ENCODE measurements at places on chromosomes 12 and 14.

DNA sequence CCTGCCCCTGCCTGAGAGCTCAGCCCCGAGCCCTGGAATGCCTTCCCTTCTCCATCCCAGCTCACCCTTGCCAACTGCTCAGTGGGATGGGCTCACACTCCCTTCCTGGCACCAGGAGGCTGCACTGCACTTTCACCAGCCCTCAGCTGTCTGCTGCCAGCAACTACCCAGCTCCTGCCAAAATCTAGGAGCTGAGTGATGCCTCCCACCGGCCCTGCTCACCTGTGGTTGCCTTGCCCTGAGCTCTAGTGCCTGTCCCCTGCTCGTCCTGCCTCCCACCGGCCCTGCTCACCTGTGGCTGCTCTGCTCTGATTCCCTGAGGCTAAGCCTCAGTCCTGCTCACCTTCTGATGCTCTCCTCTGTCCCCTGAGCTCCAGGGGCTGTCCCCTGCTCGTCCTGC is 119.8 kb downstream of the TMEM121 start:
- no peak for DNase-seq

DNA sequence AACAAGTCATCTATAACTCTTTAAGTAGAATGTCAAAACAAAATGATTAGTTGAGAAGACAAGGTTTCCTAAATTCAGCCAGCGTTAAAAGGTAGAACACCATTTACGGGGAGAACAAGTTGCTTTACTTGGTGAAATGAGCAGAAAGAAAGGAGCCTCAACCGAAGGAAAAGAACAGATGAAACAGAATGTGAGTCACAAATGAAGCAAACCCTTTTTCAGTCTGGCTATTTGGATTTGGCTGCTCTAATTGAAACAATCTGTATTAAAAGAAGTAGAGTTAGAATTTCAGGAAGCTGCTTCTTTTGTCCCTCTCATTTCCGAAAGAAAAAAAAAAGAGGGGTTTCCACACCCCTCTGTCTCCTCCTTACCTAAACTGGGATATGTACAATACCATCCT is 34.6 kb downstream of the CEP128 start:
- no peak for DNase-seq

GRCh38 chr12:71038960-71039359 is 118.4 kb upstream of the PTPRR start:
- DNase-seq, result no peak

DNA sequence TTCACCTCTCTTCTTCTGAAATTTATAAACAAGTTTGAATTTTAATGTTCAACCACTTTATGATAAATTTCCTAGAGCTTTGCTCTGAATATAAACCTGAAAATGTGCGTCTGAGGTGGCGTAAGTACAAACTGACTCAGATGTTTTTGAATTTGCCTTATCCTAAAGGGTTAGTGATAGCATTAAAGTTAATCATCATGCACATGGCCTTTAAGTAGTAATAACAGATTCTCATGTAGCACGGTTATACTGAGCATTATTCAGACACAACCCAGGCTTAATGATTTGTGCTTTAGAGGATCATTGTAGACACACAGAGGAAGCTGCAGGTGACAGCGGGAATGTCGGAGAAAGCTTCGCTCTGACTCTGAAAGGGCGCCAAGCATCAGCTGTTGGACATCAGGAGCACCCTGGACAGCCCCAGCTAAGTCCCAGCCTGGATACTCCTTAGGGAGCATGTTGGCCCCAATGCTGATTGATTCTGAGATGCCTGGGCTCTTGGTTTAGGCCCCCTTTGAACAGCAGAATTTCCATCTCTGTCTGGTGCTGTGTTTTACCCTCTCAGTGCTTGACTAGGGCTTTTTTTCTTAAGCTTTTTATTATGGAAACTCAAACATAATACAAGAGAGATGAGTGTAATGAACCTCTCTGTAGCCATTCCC is 91.1 kb downstream of the PLXNC1 start:
- no peak for DNase-seq

- DNase-seq, result peak; percentile 53
These were observed 2.8 kb downstream of the PIANP start for GRCh38 chr12:6697584-6698351.

- DNase-seq, result no peak
These were observed 717.3 kb downstream of the TRHDE start for GRCh38 chr12:72989458-72989947.

DNA sequence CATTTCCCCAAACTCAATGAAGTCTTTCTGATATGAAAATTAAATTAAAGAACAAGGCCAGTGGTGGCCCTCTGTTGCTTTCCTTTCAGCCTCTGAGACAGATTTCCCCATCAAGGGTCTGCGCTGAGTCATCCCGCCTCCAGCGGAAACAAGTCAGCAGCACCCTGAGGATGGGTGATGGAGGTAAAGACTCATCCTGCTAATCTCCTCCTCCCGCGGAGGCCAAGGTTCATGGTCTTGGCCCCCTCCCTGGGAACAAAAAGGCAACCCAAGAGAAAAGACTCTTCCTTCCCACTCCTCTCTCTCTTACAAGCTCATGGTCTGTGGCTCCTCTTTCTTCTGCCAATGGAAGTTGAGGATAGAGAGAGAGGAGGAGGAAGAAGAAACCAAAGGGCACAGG is 9.0 kb upstream of the NUMB start:
- DNase-seq, result no peak

- DNase-seq, result no peak
These were observed 504.6 kb downstream of the ALG10 start for GRCh38 chr12:34526946-34527345.

GRCh38 chr14:32476532-32476931 is 147.4 kb downstream of the AKAP6 start:
- DNase-seq, result no peak

DNA sequence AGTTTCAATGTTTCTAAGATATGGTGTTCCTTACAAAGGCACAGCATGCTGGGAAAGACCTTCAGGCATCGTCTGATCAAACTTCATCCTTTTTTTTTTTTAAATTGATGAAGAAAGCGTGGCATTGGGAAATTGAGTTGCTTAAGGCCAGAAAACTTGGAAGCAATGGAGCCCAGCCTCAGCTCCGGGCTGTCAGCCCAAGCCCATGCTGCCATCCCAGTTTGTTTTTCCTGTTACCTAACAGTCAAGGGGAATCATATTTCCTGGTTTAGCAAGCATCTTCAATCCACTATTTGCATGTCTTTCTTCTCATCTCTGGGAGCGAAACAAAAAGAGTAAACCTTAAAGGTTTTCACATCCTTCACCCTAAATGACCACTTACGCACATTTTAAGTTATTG is 200.2 kb downstream of the CHST11 start:
- no peak for DNase-seq

DNA sequence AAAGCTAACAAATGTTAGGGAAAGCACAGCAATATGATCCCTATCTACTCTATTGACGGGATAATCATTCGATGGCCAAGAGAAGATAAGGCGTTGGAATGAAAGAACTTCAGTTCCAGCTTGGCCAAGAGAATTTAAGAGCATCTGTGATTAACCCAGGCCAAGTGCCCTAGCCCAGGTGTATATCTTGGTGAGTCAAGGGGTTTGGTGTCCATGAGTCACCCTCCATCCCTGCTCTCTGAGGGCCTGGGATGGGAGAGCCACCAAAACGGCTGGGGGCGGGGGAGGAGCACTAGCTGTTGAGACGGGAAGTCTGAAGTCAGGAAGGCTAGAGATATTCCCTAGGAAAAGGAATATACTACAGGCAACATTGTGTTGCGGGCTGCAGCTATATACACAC is 13.0 kb downstream of the TBPL2 start:
- DNase-seq, result no peak

GRCh38 chr12:62931477-62931876 is 3.5 kb downstream of the PPM1H start:
- no peak for DNase-seq

GRCh38 chr14:67335781-67336180 is 23.8 kb downstream of the ATP6V1D start:
- DNase-seq, result no peak

- DNase-seq, result no peak
These were observed 57.0 kb downstream of the NT5DC3 start for GRCh38 chr12:103783744-103784664.

- DNase-seq, result no peak
These were observed 20.0 kb upstream of the STAC3 start for GRCh38 chr12:57270966-57271470.

GRCh38 chr14:87014856-87015255 is 978.1 kb downstream of the GALC start:
- no peak for DNase-seq

DNA sequence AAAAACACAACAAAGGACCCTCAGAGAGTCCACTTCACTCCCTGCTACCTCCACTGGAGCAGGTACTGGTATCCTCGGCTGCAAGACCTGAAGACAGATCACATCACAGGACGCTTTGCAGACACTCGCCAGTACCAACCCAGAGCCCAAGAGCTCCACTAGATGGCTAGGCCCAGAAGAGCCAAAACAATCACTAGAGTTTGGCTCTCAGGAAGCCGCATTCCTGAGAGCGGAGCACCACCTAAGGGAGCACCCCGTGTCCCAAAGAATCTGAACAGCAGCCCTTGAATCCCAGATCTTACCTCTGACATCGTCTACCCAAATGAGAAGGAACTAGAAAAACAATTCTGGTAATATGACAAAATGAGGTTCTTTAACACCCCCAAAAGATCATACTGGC is 399.8 kb downstream of the RAD51B start:
- no peak for DNase-seq

GRCh38 chr12:57611108-57611826 is at the start of gene ARHGEF25:
Gene ARHGEF25, plus strand, starts transcription at chr12:57611435. Its CDS starts 460 bp downstream, at chr12:57611895.
- peak; percentile 73 for DNase-seq

- DNase-seq, result no peak
These were observed 223.7 kb downstream of the CHST11 start for GRCh38 chr12:104680491-104680890.

DNA sequence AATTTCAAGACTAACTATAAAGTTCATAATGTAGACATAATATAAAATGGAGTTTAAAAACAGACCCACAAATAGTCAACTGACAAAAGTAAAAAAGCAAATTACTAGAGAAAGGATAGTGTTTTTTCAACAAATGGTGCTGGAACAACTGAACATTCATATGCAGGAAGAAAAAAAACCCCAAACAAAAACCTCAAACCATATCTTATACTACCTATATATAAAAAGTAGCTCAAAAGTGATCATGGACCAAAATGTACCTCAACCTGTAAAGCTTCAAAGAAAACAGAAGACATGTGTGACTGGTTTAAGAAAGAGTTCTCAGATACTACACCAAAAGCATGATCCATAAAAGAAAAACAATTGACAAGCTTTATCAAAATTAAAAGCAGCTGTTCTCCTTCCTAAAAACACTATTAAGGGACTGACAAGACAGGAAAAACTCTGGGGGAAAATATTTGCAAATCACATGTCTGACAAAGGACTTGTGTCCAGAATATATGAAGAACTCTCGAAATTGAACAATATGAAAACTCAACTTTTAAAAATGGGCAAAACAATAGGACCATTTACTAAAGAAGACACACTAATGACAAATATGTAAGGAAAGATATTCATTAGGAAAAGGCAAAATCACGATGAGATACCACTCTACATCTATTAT is 22.7 kb upstream of the ARID4A start:
- DNase-seq, result no peak

GRCh38 chr14:22383515-22384166 is 205.4 kb downstream of the DAD1 start:
- DNase-seq, result no peak

DNA sequence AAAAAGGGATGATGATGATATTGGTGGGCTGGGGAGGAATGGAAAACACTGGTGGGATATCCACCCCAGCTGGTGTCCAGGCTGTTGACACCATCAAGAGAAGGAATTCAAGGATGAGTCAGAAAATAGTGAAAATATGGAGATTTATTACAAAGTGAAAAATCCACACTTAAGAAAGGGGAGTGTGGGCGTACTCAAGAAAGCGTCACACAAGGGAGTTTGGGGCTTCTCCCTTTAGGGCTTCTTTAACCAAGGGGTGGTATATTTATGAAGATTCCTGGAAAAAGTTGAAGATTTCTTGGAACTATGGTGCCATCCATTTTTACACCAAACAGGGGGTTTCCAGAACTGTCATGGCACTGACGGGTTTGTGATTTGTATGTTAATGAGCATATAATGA is 63.1 kb upstream of the ARID2 start:
- DNase-seq, result no peak

GRCh38 chr12:1880876-1881275 is 37.6 kb downstream of the CACNA2D4 start:
- DNase-seq, result no peak

DNA sequence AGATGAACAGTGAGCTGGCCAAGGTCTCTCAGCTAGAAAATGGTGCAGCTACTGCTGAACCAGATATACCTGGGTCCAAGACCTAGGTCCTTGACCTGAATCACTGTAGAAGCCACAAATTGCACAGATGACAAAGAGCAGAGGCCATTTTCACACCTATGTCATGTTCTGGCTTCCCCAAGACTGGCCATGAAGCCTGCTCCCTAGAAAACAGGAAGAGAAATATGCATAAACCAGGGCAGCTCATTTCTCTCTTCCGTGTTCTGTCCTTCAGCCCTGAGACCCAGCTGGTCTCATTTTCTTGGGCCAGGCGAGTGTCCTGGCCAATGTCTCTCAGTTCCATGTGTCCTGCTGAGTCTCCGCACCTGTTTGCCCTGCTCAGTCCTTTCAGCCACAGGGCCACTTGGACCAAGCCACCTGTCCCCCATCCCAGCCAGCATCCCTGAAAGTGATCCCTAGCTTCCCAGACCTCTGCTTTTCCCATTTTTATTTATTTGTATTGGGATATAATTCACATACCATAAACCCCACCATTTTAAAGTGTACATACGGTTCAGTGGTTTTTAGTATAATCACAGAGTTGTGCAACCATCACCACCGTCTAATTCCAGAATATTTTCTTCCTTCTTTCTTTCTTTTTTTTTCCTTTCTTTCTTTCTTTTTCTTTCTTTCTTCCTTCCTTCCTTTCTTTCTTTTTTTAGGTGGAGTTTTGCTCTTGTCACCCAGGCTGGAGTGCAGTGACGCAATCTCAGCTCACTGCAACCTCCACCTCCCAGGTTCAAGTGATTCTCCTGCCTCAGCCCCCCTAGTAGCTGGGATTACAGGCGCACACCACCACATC is 27.0 kb downstream of the P2RX7 start:
- peak; percentile 43 for DNase-seq

GRCh38 chr14:70792939-70793338 is 16.4 kb downstream of the MAP3K9 start:
- no peak for DNase-seq

- no peak for DNase-seq
These were observed 23.0 kb downstream of the ZBTB39 start for GRCh38 chr12:56983386-56983785.

- DNase-seq, result no peak
These were observed 35.1 kb downstream of the NIN start for GRCh38 chr14:50795909-50796308.
